ENCODE measurements at places on chromosomes 12 and 14.

GRCh38 chr12:16605642-16606116 is 283 bp downstream of the LMO3 start:
- peak; percentile 8 for DNase-seq

DNA sequence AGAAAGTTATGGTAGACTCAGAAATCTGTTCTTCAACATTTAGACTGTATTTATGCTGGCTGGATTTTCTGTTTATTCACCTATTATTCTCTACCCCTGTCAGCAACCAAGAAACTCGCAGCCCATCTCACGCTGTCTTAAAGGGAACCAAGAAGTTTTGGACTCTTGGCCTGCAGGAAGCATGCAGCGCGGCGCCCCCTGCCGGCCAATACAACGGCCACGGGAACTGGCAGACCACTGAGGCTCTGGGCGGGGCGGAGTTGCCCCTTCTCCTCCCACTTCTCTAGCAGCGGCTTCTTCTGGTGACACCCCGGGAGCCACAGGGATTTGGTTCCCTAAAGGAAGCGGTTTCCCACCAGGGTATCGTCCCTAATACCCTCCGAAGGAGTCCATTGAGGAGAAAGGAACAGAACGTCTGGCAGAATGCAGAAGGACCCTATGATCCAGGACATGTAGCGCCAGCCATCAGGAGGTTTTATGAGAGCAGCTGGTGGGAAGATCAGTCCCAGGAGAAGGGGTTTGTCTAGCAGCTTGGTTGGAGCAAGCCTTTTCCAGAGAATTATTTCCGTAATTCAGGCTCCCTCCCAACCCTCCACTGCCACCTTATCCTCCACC is 21.0 kb upstream of the RNASE2 start:
- no peak for DNase-seq

DNA sequence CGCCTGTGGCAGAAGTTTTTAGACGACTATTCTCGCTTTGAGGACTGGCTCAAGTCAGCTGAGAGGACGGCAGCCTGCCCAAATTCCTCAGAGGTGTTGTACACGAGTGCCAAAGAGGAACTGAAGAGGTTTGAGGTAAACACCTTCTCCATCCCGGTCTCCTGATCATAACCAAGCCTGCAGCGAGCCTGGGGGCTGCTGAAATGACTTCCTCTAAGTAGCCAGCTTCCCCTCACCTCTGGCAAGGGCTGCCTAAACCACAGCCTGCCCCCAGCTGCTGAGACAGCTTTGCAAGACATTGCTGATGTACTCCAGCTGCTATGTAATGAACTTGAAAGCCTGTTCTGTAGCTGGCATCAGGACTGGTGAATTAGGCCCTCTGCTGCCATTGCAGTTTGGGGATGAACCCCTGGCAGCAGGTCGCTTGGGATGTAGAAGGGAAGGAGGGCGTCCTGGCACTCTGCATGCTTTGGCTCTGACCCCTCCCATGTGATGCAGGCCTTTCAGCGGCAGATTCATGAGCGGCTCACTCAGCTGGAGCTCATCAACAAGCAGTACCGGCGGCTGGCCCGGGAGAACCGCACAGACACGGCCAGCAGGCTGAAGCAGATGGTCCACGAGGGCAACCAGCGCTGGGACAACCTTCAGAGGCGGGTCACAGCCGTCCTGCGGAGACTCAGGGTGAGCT is 84.6 kb downstream of the ESR2 start:
- no peak for DNase-seq

GRCh38 chr12:57146092-57146491 is 1.3 kb downstream of the LRP1-AS start:
- no peak for DNase-seq

GRCh38 chr12:59736359-59736758 is 140.5 kb downstream of the SLC16A7 start:
- DNase-seq: no peak

DNA sequence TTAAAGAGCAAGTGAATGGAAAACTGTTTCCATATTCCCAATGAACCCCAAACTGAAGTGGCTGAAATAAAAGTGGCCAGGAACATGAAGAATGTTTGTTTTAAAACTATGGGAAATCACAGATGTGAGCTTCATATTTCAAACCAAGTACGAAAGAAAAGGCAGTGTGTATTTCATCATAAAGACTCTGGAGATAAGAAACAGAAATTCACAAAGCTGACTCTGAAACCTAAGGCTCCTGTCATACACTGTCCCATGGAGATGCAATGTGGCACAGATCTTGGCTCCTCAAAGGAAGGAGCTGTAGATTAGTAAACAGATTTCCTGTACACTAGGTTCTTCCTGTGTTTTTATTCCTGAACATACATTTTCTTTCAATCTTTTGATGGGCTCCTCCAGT is 304.4 kb downstream of the MED13L start:
- DNase-seq: no peak

DNA sequence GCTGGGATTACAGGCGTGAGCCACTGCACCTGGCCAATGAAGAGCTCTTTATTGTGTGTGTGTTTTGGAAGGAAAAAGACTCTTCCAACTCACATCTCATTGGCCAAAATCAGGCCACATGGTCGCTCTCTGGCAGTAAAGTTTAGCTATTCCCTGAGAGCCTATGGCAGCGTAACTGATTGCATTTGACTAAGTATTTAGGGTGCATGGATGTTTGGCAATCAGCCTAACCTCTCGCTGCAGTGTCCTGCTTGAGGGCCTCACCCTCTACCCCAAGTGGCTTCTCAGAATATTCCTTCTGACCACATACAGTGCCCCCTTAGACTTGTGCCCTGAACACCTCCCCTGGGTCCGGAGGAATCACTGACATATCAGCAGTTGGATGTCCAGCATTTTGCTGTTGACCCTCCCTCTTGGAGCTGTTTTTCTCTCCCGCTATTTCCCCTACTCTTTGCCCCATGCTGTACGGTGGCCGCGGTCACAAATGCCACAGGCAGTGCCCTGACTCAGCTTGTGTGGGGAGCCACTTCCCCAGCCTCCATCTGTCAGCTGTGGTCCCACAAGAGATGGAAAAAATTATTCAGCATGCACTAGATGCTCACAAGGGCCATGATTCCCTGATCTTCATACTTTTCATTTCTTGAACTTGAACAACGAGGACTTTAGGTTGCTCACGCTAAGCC is 9.5 kb downstream of the PHETA1 start:
- no peak for DNase-seq

DNA sequence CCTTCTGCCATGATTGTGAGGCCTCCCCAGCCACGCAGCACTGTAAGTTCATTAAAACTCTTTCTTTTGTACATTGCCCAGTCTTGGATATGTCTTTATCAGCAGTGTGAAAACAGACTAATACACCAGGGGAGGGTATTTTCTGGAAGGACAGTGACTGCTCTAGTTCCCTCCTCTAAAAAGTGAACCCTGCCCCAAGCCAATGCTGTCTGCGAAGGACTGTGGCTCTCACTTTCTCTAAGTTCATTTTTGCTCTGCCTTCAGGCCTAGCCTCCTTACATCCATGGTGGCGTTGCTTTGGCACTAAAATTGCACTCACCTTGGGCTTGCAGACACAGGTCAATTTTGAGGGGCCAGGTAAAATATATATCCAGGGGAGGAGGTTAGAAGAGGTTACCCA is 323.0 kb downstream of the VRK1 start:
- DNase-seq: no peak

- peak; percentile 42 for DNase-seq
Observed at GRCh38 chr12:44930972-44931600, 55.0 kb upstream of the NELL2 start.

DNA sequence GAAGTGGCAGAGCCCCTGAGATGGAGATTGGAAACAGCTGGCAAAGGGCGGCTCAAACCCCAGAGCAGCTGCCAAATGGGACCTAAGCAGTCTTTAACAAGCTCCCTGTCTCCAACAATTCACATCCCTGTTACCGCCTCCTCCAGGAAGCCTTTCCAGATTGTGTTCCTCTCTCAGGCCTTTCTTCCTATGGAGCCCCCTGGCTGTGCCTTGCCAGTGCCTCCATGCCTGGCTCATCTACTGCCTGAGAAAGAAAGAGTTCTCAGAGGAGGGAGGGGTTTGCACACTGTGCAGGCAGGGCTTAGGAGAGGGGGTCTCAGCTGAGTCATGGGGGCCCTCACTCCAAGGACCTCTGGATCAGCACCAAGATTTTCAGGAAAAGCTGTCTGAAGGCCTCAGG is 8.8 kb upstream of the KRT74 start:
- DNase-seq: no peak

DNA sequence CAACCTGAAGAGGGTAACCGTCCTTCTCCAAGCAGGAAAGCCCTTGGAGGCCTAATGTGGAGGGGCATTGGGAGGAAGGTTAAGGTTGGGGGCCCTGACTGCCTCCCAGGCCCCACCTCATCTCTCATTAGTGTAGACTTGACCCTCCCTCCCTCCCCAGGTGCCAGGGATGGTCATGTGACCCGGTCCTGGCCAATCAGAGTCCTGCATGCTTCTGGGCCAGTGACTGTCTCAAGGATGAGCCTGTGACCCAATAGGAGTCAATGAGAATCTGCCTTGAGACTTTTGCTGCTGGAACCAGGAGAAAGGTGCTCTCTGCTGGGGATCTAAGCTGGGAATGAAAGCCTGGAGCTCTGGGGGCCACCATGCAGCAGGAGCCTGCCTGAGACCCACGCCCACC is 70.8 kb downstream of the NCOR2 start:
- no peak for DNase-seq

DNA sequence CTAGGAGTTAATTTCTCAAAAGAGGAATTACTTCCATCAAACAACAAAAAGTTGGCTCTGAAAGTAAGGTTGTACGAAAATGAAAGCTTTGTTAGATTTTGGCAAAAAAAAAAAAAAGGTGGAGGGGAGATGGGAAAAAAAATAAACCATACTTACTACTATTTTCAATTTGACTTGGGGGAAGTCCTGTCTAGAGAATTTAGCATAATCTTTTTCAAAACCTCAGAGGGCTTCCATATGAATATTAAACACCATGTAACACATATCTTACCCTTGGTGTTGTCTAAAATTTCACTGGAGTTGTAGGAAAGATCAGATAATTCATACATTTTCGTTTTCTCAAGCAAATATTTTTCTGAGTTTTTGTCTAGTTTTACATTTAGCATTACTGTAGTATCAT is 17.5 kb downstream of the GRIP1 start:
- DNase-seq: no peak

- peak; percentile 60 for DNase-seq
Observed at GRCh38 chr14:20690848-20691640, 2.5 kb downstream of the ANG start.

DNA sequence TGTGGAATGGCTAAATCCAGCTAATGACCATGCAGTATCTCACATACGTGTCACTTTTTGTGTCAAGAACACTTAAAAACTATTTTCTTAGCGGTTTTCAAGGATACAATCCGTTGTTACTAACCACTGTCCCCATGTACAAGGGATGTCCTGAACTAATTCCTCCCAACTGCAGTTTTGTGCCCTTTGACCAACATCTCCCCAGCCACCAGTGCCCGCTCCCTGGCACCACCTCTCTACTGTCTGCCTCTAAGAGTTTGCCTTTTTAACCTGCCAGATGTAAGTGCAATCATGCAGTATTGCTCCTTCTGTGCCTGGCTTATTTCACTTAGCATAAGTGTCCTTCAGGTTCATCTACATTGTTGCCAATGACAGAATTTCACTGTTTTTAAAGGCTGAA is 315.7 kb downstream of the TMEM121 start:
- no peak for DNase-seq

GRCh38 chr14:37278636-37279538 is 81.2 kb downstream of the MIPOL1 start:
- no peak for DNase-seq

DNA sequence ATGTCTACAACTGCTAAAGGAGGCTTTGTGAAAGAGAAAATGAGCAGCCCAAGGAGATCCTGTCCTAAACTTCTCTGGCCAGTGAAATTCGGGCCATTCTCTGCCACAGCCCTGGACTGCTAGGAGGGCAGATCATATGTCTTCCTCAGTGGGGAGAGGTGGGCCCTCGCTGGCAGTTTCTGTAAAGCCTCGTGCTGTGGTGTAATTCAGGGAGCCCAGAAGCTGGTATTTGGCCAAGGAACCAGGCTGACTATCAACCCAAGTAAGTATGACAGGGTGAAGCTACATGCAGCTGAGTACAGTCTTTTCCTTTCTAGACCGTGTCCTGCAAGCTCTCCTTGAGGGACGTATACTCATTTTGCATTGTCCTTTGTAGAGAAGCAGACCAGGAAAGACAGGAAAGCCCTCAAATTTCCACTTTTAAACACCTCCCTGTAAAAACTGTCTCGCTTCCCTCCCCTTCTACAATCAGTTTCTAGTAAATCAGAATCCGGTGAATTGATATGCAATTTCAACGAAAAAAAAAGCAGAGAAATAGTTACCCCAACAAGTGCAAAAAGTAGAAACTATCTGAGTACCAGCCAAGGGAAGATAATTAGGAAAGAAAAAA is 106.8 kb downstream of the DAD1 start:
- no peak for DNase-seq

DNA sequence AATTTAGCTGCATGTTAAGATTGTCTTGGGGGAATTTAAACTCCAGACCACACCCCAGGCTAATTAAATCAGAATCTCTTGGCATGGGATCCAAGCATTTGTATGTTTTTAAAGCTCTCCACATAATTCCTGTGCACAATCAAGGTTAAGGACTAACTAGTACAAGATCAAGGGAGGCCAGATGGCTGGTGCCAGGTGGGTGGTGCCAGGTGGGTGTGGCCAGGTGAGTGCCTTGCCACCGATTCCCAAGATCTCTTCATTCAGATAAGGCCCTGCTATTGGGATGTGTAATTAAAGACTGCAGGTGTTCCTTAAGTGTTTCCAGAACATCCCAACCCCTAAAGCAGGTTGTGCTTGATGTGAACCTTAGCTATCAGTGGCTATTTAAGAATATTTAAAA is 75.1 kb downstream of the NRXN3 start:
- DNase-seq: no peak

- DNase-seq: no peak
Observed at GRCh38 chr14:93084866-93085857, 30.6 kb downstream of the ITPK1 start.

DNA sequence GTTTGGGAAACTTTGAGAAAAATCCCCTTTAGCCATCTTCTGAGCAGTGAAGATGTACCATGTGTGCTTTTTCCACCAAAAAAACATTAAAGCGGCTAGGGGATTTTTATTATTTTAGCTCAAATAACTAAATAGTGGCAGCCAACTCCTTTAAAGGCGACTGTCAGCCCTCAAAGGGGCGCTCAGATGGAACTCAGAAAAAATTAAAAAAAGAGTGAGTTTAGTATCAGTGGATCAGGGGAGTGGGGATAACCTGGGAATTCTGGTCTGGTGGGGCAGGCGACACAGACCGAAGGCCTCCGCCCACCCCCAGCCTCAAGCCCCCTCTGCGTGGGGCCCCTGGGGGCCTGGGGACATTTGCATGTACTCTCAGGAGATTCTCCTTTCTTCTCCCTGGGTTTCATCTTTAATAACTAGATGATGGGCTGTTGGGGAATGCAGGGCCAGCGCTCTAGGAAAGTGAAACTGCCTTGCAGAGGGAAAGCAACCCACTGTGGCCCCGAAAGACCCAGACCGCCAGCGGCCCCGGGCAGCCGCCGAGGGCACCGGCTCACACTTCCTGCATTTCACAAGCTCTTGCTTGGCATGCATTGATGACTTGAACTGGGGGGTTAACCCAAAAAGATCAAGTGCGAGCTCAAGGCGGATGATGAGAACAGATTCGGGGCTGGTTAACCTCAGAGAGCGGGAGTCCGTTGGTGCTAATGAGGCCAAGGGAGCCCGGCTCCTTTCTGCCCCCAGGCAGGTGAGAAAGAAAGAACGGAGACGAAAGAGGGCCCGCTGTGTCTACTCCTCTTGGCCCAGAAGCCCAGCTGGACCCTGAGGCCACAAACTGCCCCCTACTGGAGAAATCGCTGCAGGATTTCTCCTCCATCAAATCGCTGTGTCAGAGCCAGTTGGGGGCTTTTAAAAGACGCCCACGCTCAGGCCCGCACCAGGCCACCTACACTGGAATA is 7.3 kb upstream of the BATF start:
- DNase-seq: no peak

All from urinary bladder (tissue), 4 donors.